ENCODE measurements at places on chromosomes 6 and 20.

DNA sequence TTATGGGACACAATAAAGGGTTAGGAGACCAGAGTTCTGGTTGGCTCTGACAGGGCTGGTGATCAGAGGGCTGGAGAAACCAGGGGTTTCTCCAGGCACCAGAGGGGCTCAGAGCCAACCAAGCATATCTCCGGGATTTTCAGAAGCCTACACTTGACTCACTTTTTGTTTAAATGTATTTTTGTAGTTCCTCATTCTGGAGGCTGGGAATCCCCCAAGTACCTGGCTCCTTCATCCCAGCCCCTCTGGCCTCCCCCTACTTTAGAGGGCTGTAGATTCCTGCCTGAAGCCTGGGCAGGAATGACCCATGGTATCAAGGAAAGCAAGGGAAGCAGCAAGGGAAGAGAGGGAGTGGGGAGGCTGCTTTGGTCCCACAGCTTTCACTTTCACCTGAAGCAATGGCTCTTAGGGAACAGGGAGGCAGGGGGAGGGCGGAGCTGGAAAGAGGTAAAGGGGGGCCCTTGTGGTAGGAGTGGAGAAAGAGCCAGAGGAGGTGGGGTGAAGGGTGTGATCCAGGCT is 973 bp downstream of the CD40 start:
- no peak for DNase-seq

DNA sequence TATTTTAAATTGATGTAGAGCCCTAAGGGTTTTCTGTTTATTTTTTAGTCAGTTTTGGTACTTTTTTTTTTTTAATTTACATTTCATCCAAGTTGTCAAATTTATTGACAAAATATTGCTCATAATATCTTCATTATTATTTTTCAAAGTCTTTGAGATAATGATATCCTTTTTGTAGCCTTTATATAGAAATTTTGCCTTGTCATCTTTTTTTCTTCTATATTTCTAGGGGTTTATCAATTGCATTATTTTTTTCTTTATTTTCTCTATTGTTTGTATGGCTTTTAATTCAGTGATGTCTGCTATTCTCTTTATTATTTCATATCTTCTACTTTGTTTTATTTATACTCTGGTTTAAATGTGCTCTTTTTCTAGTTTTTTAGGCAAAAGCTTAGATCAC is 863.0 kb upstream of the GJE1 start:
- no peak for DNase-seq

DNA sequence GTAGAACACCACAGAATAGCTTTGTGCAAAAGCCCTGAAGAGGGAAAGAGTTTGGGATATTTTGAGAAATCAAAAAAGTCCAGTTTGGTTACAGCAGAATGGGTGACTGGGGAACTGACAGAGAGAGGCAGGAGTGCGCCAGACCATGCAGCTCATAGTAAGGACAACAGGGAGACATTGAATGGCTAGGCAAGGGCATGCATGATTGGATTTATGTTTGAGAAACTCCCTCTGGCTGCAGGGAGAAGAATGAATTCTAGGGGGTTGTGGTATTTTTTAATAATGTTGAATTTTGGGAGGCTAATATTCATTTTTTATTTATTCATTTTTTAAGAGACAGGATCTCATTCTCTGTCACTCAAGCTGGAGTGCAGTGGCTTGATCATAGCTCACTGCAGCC is 49.9 kb downstream of the TGM2 start:
- no peak for DNase-seq

- peak; percentile 82 for DNase-seq
These were observed 28.9 kb upstream of the CCR6 start for GRCh38 chr6:167093922-167094432.

DNA sequence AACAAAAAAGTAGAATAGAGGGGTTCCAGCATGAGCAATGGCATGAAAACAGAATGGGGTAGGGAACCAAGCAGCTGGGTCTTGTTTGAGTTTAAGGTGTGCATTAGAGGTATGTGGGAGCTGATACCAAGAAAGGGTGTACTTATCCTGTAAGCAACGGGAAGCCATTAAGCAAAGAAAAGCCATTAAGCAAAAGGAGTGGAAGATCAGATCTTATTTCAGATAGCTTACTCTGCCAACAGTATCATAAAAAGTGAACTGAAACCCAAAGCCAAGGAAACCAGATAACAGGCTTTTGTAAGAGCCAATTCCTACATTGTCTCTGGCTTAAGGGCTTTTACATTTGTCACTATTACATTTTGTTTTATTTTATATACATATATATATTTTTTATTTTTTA is 21.3 kb upstream of the BEND6 start:
- DNase-seq: no peak

DNA sequence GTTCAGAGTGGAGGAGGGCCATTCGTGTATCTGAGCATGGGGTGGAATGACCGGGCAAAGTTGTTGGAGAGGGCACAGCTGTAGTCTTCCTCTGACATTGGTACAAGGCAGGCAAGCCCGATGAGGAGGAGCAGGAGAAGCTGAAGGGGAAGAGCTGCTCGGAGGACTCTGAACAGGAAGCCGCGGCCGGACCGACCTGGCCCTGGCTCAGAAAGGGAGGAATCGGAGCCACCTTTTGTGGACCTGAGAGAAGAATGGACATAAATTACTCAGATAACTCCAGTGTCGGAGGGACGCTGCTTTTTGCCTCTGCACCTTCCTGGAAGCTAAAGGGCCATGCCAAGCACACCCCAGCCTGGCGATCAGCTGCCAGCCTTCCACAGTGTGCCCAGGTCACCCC is 315.0 kb downstream of the ESR1 start:
- no peak for DNase-seq

DNA sequence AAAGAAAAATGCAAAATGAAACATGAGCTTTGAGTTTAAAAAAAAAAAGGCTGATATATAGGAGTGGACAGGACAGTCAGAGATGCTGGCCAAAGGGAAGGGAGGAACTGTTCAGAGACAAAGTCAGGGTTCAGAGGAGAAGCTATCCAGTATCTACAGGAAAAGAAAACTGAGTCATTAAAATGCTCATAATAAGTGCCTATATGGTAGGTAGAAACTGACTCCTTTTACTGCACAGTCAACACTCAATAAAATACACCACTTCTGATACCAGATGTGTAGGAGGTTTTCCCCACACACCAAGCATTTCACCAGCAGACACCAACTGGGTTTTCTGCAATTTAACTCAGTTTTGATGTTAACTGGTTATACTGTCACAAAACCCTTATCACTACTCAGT is 32.9 kb downstream of the FRK start:
- DNase-seq: no peak

- DNase-seq: no peak
These were observed 570.0 kb downstream of the MMUT start for GRCh38 chr6:48893048-48893447.

DNA sequence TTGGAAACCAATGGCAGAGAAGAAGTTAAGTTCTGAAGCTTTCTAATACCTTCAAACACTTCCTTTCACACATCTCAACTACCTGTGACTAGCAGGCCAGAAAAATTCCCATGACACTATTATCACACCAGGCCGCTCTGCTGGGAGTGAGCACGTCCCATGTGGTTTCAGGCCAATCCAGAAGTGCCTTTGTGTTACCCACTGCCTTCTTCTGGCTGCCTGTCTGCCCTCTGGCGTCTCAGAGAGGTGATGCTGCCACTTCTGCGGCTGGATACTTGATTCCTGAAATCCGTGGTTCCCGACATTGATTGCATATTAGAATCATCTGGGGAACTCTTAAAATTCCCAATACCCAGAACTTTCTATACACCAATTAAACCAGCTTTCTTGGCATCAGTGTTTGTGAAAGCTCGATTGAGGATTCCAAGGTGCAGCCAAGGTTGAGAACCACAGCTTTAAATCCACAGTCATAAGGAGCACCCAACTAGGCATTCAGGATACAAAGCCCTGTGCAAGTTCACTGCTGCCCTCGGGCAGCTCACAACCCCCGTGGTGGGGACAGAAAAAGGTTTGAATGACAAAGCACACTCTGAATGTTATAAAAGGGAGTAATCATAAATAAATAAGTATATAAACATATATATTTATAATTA is 65.6 kb downstream of the STMND1 start:
- no peak for DNase-seq

DNA sequence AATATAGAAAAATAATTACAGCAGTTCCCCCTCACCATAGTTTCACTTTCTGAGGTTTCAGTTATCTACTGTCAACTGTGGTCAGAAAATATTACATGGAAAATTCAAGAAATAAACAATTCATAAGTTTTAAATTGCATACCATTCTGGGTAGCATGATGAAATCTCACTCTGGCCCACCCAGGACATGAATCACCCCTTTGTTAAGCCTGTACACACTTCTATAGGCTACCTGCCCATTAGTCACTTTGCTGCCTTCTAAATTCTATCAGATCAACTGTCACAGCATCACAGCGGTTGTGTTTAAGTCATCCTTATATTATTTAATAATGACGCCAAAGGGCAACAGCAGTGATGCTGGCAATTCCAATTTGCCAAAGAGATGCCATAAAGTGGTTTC is 140.3 kb upstream of the RUNX2 start:
- peak; percentile 3 for DNase-seq

GRCh38 chr20:44109951-44110361 is 77.0 kb downstream of the JPH2 start:
- DNase-seq: no peak

- no peak for DNase-seq
These were observed 45.0 kb upstream of the ZBTB24 start for GRCh38 chr6:109527989-109528388.

DNA sequence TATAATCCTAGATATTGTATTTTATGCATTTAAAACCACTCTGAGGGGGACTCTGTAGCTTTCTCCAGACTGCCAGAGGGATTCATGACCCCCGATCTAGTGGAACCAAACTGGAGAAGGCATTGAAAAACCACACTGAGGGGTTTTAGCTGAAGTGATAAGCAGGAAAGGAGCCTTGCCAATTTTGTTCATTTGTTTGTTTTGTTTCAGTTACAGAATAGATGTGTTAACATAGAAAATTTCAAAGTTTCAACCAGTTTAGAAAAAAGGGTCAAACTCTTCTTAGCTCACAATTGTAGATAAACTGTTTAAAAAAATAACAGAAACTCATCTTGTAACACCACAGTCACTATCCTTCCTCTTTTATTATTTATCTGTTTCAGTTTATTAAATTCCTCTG is 19.8 kb downstream of the TAB2 start:
- no peak for DNase-seq

GRCh38 chr6:21953831-21954801 is 342.7 kb downstream of the PRL start:
- no peak for DNase-seq

DNA sequence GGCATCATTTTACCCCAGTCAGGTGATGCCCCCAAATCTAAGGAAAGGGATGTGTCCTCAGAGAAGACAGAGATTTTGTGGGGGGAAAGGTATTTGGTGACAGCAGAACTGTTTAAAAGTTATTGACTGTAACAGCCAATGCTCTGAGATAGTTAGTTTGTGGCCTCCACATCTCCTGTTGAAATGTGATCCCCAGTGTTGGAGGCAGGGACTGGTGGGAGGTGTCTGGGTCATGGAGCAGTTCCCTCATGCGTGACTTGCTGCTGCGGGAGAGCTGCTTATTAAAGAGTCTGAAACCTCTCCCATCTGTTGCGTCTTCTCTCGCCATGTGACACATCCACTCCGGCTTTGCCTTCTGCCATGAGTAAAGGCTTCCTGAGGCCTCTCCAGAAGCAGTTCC is 282.8 kb upstream of the FOXQ1 start:
- DNase-seq: no peak

- no peak for DNase-seq
These were observed 227.6 kb downstream of the ANKRD60 start for GRCh38 chr20:58000861-58001260.

GRCh38 chr20:44097521-44098255 is 89.3 kb downstream of the JPH2 start:
- DNase-seq: no peak

DNA sequence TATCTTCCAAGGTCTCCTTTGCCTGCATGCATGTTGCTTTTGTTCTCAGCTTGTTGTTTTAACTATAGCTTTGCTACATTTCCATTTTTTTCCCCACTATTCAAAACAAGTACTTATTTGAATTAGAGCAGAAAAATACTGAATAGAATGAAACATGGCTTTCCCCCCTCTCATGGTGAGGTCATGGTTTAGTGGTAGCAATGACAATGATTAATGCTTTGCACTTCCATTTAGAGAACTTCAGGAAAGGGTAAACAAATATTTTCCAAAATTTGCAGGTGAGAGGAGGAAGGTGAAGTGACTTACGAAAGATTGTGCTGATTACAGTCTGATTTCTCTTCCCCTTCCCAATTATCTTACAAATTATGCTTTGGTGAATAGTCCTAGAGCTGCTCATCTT is 47.8 kb upstream of the TRAF3IP2 start:
- DNase-seq: no peak

DNA sequence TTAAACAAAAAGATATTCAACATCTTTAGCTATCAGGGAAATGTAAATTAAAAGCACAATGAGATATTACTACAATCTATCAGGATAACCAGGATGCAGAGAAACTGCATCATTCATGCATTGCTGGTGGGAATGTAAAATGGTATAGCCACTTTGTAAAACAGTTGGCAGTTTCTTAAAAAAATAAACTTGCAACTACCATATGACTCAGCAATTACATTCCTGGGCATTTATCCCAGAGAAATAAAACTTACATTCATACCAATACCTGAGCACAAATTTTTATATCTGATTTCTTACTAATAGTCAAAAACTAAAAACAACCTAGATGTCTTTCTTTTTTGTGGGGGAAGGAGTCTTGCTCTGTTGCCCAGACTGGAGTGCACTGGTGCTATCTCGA is 190.3 kb upstream of the TAB2 start:
- no peak for DNase-seq

DNA sequence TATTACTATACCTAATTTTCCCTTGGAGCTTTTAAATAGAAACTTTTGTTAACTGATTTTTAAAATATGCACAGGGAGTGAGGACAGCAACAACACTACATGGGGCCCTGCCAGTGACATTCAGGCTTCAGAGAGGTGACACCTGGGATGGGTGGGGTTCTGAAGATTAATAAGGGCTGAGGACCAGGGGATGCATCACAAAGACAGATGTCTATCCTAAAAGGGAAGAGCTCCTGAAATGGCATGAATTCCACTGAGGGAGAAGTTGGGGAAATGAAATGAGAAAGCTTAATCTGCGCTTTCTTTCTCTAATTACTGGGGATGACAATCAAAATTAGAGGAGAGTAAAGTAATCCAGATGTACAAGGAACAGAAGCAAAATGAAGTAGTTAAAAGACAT is 162.8 kb downstream of the BTBD9 start:
- no peak for DNase-seq

DNA sequence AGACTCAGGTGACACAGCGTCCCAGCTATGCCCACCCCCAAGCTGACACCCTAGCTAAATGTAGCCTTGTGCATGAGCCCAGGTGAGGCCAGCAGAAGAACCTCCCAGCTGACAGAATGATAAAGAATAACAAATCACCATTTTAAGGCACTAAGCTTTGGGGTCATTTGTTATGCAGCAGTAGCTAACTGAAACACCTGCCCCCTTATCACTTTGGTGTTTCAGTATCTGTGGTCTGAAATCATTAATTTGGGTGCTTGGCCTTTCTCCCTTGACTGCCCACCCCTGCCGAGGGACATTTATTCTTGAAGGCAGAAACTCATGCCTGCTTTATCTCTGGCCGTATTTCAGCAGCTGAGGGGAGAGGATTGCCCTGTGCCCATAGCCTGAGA is 30.0 kb downstream of the DACT2 start:
- DNase-seq: no peak

Data from stimulated activated naive CD4-positive, alpha-beta T cell treated with Interleukin-2 at 50 U/mL for 16 hours (primary cell).